Peyer's patch (tissue), 4 donors: ENCODE measurements at places on chromosomes 7 and 10.

DNA sequence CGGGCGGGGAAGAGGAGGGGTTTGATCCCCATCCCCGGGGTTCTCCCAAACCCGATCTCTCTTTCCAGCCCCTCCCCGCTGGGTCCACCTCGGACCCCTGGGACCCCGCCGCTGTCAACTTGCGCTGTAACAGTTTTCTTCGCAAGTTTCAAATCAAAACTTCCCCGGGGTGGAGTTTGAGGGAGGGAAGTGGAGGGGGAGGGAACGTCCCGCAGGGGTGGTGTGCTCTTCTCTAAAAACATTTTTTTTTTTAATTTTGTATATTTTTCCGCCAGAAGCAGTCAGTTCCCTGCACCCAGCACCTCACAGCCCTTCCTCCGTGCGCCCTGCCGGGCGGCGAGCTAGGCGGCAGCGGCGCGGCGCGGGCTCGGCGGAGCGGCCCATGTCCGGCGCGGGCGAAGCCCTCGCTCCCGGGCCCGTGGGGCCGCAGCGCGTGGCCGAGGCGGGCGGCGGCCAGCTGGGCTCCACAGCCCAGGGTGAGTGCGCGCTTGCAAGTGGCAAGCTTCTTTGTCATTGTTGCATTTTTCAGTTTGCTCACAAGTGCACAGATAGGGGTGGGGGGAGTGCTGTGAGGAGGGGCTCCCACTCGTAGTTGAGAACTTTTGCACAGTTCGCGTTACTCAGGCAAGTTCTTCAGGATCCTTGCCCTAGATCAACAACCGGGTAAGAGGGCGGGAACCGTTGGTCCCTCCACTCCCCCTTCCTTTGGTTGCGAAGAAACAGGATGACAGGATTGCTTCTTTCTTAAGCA, 933 bp downstream of the MDFIC start:
- peak; percentile 60 for DNase-seq

DNA sequence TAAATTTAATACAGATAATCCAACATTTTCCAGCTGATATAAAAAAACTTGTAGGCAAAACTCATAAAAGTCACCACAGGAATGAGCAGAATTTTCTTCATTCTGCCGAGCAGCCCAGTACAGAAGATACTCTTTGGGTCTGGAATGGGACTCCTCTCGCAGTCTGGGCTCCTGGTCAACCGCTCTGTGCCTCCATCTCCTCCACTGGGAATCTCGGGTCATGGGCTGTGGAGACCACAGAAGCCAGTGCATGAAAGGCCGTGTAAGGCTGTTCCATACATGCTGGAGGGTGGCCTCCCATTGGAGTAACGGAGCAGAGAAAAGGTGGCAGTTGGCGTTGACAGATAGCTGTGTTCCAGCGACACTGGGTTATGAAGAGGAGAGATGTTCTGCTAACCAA, 616.4 kb upstream of the MGMT start:
- DNase-seq: no peak

DNA sequence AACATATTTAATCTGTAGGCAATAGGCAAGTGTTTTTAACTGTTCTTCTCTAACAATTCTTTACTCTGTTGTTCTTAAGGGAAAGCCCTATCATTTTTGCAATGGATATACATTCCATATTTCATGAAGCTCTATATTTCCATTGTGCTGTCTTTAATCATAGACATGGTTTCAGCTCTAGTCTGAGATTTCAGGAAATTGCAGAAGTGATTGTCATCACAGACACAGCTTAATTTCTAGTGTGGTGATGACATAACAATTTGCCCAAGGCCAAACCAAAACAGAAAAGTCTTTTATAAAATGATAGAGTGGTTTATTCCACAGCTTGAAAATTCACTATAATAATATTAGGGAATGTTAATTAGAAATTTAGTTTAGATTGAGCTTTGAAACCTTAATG, 494.1 kb upstream of the SEMA3A start:
- no peak for DNase-seq

- DNase-seq: no peak
Measured at GRCh38 chr7:86643561-86644281, at the start of gene GRM3. GRM3 (plus strand) TSS chr7:86643909; CDS start chr7:86765146, 121,237 bp downstream.

DNA sequence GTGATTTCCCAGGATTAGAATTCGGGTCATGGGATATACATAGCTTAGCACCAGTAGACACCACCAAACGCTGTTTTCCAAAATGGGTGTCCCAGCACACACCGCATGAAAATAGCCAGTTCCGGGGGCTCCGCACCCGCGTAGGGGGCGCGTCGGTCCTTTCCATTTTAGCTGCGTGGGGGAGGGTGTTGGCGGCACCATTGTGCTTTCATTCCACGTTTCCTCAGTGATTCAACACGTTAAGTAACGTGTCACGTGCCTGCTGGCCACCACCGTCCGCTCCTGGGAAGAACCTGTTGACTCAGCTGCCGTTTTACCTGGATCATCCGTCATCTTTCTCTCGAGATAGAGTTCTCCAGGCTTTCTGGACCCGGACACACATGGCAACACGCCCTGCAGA, 25.6 kb upstream of the ADGRA1 start:
- no peak for DNase-seq

GRCh38 chr7:117435475-117436043, 8.3 kb upstream of the ASZ1 start:
- no peak for DNase-seq

DNA sequence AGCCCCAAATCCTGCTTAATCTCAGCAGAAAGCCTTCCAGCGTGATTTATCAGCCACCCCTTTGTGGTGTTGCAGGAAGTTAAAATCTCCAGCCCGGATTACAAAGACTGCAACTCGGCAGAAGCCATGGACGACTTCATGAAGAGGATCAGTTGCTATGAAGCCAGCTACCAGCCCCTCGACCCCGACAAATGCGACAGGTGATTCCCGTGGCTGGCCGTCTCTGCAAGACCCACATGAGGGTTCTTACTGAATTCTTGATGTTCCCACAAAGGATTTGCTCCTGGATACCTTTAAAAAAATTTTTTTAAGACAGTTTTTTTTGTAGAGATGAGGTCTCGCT, 16.7 kb downstream of the PFKFB3 start:
- DNase-seq: no peak

- peak; percentile 41 for DNase-seq
Measured at GRCh38 chr7:143360788-143361551, 1.5 kb downstream of the FAM131B start.

DNA sequence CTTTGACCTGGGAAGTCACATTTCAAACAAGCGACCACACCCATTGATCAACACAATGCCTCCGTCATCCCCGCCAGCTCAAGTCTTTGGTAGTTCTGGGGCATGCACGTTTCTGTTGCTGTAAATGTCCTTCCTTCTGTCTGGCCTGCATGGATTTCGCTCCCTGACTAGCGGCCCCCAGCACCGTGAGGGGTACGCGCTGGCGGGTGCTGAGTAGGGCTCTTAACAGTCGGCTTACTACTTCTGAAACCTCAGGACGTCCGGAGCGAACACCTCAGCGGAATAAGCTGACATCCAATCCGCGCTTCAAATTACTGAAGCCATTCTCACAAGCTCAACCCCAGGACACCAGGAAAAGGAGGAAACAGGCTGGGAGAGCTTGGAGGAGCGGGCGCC, 505 bp downstream of the NUDCD3 start:
- DNase-seq: no peak

GRCh38 chr10:18312374-18313139, 172.3 kb downstream of the CACNB2 start:
- no peak for DNase-seq

GRCh38 chr10:20956843-20957242, 59.7 kb upstream of the NEBL start:
- DNase-seq: no peak

- DNase-seq: no peak
Measured at GRCh38 chr7:80635533-80635932, 2.9 kb upstream of the CD36 start.

GRCh38 chr7:117112640-117113039, 159.3 kb downstream of the ST7 start:
- no peak for DNase-seq

- DNase-seq: no peak
Measured at GRCh38 chr10:101151395-101151794, 20.3 kb downstream of the TLX1 start.

GRCh38 chr10:58642916-58643428, 130.3 kb downstream of the BICC1 start:
- DNase-seq: no peak

GRCh38 chr10:116760919-116761318, 18.6 kb upstream of the HSPA12A start:
- DNase-seq: no peak

GRCh38 chr7:108308903-108309302, 147.3 kb downstream of the NRCAM start:
- no peak for DNase-seq

DNA sequence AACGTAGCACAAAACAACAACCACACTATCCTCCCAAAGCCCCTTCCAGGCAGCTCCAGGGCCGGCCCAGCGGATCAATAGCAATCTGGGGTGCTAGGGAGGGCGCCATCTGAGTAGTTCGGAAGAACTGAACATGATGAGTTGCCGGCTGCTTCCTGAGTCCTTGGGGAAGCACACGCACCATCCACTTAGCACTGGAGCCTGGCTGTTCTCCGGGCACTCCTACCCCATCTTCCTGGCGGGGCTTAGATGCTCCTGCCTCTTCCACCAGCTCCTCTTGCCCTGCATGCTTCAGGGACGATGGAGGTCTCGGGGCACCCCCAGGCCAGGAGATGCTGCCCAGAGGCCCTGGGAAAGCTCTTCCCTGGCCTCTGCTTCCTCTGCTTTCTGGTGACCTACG, at the start of gene KCNK18:
Gene KCNK18, plus strand, starts transcription at position 301 of the 400 bp plus-strand sequence. Its CDS starts 0 bp downstream, at position 301.
- no peak for DNase-seq

DNA sequence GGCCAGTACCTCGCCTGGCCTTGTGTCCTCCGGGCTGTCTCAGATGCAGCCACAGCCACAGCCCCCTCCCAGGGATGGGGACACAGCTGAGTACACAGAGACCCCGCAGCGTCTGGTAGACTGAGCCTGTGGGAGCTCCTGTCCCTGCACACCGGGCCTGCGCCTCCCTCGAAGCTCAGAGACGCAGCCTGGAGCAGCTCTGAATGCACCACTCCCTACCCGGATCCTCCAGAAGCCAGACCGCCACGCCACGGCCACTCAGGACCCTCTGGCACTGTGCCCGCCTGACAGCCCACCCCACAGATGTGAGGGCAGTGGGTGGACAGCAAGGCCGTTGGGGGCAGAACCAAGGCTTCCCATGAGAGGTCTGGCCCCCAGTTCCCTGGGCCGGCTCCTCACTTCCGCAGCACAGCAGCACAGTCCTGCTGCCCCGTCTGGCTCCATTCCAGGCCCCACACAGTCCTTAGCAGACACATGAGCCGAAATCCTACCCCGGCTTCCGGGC, 40.8 kb downstream of the PAPOLB start:
- DNase-seq: no peak

- DNase-seq: no peak
Measured at GRCh38 chr7:143974459-143974858, 19.8 kb downstream of the OR2F1 start.

GRCh38 chr10:121624836-121625486, 26.7 kb upstream of the FGFR2 start:
- DNase-seq: no peak

- DNase-seq: peak; percentile 6
Measured at GRCh38 chr7:99313204-99313573, 12.5 kb upstream of the ARPC1A start.

DNA sequence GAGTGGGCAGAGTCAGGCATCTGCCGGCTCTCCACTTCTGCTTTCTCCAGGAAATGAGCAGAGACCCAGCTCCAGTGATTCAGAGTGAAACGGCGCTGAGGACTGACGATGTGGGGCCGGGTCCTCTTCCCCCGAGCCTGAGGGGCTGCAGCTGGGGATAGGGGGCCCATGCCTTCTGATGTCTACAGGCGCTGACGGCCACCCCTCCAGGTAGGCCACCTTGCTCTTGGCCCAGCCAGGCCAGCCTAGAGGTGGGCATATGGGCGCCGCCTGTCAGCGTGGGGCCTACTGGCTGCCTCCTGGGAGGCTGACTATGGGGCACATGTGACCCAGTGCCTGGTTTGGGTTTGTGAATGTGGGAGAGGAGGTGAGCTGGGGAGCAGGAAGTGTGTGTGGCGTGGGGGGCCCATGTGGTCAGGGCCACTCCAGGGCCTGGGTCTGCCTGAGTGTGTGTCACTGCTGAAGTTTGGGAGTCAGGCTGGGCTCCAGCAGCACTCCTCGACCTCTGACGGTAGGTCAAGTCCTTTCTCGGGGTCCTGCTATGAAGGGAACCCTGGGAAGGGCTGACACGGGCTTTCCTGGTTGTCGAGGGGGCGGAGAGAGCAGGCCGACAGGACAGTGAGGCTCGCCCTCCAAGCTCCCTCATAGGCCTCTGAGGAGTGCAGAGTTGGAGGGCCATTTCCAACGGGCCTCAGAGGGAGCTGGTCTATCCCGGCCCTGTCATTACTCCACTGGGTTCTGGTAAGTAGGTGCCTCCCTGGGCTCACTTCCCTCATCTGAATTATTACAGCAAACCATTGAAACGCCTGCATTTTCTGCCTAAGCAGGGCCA, at the start of gene WDFY4:
Gene WDFY4, plus strand, starts transcription at position 82 of the 832 bp plus-strand sequence. CDS start 24,860 bp downstream, outside the sequence.
- peak; percentile 79 for DNase-seq

DNA sequence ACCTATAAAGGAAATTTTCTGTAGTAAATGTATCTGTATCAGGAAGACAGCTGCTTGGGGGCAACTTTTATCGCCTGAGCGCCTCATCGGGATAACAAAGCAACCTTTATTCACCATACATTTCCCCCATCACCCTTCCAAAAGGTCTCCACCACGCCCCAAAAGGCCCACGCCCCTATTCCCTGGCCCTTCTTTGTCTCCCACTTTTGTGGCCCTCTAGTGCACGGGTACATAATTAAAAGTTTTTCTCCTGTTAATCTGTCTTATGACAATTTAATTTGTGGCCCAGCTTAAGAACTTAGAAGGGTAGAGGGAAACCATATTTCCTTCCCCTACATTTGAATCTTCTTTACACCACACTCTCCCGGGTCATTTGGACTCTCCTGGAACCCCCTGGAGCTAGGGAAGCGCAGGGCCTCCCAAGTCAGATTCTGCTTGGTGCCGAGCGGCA, 625 bp downstream of the RP9 start:
- DNase-seq: no peak

- no peak for DNase-seq
Measured at GRCh38 chr10:5589011-5589660, 64.4 kb downstream of the CALML3 start.

DNA sequence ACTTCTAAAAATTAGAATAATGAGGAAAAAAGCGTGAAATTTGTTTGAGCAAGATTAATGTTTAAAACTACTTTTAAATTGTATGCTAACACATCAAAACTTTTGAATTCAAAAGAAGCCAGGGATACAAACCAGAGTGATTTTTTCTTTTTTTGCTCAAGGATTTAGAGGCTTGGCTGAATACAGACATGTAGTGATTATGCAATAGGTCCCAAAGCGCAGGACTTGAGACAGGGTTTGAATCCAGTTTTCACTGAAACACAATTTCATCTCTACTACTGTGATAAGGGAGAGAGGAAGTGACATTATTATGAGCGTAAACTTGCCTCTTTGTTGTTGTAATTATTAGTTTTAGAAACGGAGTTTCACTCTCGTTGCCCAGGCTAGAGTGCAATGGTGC, 207.3 kb downstream of the ZNF33B start:
- DNase-seq: no peak
